ENCODE measurements at places on chromosomes 1 and 21.

- no peak for DNase-seq
Measured at GRCh38 chr1:54846301-54846700, 40.7 kb downstream of the DHCR24 start.

- no peak for DNase-seq
Measured at GRCh38 chr1:67103548-67103947, 31.2 kb downstream of the C1orf141 start.

DNA sequence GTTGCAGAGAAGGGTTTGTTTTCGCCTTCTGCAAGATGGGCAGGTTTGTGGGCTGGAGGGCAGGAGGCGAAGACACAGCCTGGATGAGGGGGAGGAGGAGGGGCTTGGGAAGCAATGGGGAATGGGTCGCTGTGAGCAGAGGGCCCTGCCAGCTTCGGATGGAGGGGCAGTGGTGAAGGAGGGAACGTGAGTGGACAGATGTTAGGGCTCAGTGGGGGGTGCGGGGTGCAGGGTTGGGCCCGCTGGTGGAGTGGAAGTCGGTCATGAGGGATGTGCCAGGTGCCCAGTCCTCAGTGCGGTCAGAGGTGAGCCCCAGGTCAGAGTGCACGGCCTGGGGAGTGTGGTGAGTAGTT is 55.5 kb upstream of the ABCG1 start:
- DNase-seq: no peak

DNA sequence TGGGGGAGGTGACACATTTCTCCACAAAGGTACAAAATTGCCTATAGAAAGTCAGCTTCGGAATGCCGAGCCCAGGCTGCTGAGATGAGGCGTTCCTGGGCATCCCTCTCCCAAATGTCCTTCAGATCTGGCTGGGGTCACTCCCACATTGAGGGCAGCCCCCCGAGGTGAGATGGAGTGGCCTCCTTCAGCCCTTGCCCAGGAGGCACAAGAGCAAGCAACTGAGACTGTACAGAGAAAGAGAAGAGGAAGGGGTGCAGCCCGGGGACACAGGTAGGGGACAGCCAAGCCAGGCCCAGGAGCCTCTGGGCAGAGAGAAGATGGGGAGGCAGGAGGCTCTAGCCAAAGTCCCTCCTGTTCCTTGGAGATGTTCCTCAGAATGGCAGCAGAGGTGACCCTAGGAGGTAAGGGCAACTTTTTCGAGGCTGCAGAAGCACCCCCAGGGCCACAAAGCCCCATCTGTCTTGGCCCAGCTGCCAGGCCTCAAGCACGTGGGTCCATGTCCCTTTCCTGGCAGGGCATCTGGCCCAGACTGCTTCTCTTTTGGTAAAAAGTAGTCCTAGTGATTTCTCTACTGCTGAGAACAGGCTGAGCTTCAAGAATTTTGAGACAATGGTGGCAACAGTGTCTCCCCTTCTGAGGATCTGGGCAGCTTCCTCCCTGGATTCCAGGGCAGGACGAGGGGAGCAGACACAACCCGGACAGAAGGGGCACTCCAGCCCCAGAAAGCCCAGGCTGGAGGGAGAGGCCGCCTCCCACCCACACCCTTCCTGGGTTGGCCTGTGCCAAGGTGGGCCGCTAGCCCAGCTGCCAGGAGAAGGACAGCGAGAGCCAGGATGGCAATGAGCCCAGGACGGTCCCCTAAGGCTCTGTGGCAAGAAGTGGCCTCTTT is 68.0 kb downstream of the LRRN2 start:
- no peak for DNase-seq

DNA sequence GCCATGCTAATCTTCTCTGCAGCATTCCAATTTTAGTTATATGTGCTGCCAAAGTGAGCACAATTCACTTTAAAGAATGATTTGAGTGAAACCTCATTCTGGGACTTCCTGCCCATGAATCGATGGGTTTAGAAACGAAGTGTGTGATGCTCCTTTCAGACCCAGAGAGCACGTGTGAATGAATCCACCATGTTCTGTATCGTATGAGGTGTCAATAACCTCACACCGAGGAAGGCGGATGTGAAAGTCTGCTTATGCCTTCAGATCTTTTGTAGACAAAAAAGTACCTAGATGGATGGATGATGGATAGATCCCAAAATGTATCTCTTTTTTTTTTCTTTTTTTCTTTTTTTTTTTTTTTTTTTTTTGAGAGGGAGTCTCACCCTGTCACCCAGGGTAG is 13.8 kb downstream of the UBASH3A start:
- DNase-seq: no peak
